ENCODE measurements at places on chromosomes 7 and 10.
A peak's percentile ranks its signal among the peaks of the same experiment; 100 is the strongest.

DNA sequence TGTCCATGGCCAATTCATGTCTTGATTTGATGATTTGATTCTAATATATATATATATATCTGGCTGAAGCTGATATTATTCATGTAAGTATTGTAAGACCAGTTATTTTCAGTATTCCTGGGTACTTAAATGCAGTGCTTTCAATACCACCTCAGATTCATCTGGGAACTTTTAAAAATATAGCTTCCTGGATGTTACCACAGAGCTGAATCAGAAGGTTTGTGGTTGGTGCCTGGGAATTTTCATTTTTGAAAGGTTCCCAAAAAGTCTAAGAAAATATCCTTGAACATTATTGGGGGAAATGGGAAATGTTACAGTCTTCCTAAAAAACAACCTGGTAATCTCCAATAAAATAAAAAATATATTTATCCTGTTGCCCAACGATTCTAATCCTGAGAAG, 10.7 kb upstream of the PPP3CB start:
- DNase-seq, result no peak

GRCh38 chr7:7765422-7765821, 47.0 kb upstream of the RPA3 start:
- DNase-seq, result no peak

DNA sequence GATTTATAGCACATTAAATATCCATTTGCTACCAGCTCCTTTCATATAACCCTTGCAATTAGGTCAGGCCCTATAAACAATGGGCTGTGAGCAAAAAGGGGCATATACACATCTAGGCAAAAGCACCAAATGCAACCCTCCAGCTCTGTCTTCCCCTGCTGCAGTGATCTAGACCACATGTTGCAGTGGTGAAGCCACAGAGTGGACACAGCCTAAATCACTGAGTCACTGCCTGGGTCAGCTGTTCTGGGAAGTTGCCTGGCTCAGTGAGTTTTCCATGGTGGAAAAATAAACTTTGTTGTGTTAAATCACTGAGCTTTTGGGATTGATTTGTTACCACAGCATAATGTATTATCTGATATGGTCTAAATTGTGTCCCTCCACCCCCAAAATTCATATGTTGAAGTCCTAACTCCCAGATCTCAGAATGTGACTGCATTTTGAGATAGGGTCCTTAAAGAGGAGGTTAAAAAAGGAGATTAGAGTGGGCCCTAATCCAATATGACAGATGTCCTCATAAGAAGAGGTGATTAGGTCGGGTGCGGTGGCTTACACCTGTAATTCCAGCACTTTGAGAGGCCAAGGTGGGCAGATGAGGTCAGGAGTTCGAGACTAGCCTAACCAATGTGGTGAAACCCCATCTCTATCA, 70.4 kb downstream of the ZFAND4 start:
- DNase-seq, result no peak

- no peak for DNase-seq
These were observed 77.3 kb upstream of the SAMD8 start for GRCh38 chr10:75034131-75034512.

DNA sequence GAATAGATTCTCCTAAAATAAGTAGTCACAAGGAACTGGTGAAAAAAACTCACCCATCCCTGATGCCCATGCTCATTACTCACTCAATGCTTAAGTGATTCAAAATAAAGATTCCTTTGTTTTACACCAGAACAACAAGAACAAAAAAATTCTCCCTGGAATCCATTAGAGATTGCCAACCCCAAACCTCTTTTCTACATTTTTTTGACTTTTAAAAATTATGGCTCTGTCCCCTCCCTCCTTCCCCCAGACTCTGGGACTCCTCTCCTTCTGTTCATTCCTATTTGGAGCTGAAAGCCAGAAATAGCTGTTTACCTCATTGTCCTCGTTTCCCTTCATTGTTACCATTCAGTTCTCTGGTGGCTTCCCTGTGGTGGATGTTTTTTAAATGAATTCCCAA, 63.2 kb upstream of the FHIP2A start:
- no peak for DNase-seq

- no peak for DNase-seq
These were observed 564.3 kb upstream of the SORCS1 start for GRCh38 chr10:107728807-107729206.

DNA sequence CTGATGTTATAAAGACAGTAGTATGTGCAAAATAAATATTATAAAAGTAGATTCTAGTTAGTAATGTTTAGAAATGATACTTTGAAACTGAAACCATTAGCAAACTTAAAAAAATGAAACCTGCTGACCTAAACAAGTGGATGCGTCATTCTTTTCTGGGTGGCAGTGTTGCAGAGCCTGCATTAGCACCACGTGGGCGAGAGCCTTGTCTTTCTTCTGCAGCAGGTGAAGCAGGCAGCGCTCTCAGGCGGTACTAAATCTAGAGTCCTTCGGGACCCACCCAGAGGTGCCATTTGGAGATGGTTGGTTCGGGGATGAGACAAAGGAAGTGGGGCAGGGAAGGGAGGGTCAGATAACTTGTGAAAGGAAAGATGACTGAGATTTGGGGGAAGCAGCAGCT, 759.1 kb upstream of the IGFBP3 start:
- no peak for DNase-seq

- peak; percentile 79 for DNase-seq
These were observed 35.4 kb downstream of the C7orf25 start for GRCh38 chr7:42876182-42877068.

DNA sequence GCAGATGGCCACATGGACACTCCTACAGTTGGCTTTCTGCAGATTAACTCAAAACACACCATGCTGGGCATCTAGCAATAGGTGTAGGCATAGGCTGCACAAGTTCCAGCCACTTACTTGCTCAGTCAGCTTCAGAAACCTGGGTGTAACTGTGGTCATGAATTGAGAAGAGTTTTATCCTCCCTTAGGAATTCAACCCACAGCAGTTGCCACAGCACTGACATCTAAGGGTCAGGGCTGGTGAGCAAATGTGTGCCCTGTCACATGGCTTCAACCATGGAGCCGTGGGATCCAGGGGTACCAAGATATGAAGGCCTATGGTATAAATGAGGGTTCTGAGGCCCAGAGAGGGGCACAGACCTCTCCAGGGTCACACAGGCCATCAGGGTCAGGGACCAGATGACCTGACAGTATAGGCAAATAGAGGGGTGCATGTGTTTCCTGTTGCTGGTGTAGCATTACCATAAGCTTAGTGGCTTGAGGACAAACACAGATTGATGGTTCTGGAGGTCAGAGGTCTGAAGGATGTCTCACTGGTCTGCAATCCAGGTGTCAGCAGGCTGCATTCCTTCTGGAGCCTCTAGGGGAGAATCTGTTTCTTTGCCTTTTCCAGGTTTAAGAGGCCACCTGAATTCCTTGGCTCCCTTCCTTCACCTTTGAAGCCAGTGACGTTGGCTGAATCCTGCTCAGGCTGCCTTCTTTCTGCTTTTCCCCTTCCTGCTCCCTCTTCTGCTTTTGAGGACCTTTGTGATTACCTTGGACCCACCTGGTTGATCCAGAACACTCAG, 24.1 kb downstream of the MINDY4 start:
- no peak for DNase-seq

- no peak for DNase-seq
These were observed 199.0 kb downstream of the PTEN start for GRCh38 chr10:88062385-88062784.

DNA sequence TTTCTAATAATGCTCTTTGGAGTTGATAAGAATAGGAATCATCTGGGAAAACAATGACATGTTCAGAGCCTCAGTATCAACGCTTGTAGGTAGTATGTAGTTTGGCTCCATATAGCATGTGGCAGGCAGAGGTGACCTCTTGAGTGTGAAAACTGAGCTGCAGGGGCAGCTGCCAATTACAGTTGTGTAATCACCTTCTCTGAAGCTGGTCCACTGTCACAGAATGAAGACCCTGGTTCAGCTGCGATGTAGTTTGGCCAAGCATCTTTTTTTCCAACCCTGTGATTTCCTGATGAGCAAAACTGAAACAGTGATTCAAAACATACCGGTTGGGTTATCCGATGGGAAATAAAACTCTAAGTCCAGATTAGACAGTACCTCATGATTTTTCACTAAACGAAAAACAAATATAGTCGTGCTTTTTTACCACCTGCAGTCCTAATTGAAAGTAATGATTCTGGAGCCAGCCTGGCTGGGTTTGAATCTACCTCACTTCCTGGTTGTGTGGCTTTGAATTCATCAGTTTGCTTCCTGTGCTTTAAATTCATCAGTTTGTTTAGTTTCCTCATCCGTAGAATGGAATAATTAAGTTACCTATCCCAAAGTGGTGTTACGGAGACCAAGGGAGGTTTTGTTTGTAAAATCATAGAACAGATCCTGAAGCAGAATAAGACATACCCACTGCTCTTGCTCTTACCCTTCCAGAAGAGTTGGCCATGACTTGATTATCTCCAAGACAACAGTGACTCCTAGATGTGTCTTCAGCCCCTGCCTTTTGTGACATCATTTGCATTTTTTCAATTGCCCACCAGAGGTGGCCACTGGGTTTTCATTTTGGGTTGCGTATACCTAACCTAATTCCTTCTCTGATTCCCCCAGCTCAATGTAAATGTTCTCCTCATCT, 87.4 kb downstream of the CELF2 start:
- no peak for DNase-seq

DNA sequence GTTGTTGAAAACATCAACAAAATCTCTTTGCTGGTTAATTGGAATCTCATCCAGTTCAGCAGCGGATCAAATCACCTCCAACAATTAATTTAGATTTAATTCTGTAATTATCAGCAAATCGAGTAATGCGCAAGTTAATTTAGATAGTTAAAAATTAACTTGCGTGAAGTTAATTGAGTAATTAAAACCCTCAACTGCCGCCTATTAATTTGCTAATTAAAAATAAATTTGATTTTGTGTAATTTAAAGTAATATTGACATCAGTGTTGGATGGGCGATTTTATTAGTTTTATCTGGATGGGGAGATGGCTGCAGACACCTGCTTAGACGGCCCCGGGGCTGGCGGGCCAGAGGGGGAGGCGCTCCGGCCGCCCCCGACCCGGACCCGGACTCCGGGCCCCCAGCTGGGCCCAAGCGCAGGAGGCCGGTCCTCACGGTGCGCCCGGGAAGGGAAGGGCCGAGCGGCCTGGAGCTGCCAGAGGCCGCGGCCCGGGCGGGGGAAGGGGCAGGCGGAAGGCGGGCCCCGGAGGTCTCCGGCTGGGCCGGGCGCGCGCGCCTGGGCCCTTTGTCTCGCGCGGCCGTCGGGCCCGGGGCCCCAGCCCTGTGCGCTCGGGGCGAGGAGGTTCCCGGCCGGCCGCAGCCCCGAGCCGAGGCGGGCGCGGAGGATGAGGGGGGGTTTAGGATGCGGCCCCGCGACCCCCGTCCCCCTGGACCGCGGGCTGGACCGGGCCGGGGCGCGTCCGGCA, 3.3 kb upstream of the UNCX start:
- DNase-seq, result no peak

DNA sequence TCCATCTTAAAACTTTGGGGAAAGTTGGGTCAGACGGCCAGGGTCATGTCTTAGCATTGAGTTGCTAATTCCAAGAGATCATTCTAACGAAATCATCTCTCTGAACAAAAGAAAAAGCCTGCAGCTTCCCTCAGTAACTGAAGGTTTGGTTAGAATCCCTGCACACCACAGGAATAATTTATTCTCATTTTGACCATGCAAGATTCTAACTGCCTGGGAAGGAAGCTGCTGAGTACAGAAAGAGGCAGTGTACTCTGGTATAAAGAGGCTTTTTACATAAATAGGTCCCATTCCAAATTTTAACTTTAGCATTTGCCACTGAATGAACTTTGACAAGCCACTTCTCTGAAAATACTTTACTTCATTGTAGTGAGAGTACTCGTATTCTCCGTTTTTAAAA, 76.9 kb upstream of the RSBN1L start:
- DNase-seq, result no peak

DNA sequence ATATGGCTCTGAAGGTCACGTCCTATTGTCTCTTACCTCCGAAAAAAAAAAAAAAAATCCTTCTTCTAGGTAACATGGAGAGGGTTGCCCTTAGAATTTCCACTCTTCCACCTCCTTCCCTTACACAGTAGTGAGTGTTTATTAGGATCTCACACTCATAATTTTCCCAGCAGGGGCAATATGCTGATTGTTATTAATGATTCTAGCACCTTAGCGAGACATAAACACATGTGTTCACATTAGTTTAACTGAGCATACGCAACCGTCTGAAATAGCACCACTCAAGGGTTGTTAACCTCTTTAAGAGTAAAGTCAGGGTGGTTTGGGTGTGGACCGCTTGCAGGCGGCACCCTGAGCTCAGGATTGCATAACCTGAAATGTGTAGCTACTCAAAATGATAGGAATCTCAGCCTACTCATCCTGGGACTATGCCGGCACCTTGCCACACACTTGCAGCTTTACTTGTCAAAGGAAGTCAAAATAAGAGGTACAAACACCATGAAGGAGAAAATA, 52.2 kb downstream of the CPEB3 start:
- peak; percentile 63 for DNase-seq
